ENCODE measurements at places on chromosomes 4 and X. TPM values are rescaled to one million over a fixed set of nuclear protein-coding genes. Genes with fewer than 3 reads are reported as not detected.

DNA sequence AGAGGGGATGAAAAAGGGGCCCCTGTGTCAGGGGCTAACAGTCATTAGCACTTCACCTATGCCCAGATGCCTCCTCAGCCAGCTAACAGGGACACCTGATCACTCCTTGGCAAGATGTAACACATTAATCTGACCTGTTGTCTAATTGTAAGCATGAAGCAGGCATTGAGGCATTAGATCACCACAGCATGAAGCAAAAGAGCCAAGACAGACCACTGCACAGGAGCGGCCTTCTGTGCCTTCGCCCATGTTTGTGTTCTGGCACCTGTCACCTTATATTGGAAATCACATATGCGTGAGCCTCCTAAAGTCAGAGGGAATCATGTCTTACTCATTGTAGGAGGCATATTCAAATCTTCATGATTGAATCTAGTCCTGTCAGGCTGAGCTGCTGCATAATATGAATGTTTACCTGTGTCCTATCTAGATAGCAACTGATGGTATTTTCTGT is 48.4 kb downstream of the PTTG2 start:
- DNase-seq, result no peak

The UCP1 gene
- polyA plus RNA-seq, result 0.18 TPM

DNA sequence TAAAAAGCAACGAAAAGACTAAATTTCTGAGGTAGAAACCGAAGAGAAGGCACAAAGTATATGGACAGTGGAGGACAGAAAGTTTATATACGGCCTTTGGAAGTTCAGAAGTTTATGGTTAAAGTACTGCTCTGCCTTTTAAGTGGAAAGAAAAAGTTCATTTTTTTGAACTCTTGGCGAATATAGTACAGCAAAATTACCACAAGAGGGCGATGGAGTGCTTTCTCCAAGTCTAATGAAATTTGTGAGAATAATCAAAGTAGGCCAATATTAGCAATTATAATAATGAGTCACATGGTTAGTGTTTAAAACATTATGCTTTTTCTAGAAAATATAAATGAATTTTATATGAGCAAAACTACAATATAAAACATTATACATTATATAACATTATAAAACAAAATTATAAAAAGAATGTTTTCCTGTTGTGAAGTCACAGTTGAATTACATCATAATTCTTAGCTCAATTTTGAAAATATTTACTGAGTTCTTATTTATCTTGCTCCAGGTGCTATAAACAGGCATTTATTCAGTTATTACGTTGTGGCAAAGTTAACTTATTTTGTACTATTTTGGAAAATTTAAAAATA is 136.2 kb upstream of the BMPR1B start:
- peak; percentile 31 for DNase-seq

The GABRG1 gene
- 0.36 TPM for polyA plus RNA-seq

The MAGEA2 gene
- not detected for polyA plus RNA-seq

DNA sequence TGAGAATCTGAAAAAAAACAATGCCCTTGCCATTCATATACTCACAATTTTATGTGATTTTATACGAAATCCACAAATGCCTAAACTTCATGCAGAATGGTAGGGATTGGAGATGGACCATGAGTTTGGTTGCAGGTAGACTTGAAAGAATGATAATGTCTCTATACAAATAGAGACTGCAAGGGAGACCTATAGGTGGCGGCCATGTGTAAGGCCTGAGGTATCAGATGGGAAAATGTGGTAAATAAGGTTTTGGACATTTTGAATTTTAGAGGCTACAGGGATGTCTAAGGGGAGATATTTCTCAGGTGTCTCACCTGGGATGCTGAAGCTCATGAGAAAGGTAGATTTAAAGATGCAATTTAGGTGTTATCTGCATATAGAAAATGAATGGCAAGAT is 78.0 kb downstream of the GABRB1 start:
- no peak for DNase-seq

The ADGRG4 gene
- not detected for polyA plus RNA-seq

- no peak for DNase-seq
Observed at GRCh38 chr4:90281541-90282355, 154.6 kb downstream of the CCSER1 start.

DNA sequence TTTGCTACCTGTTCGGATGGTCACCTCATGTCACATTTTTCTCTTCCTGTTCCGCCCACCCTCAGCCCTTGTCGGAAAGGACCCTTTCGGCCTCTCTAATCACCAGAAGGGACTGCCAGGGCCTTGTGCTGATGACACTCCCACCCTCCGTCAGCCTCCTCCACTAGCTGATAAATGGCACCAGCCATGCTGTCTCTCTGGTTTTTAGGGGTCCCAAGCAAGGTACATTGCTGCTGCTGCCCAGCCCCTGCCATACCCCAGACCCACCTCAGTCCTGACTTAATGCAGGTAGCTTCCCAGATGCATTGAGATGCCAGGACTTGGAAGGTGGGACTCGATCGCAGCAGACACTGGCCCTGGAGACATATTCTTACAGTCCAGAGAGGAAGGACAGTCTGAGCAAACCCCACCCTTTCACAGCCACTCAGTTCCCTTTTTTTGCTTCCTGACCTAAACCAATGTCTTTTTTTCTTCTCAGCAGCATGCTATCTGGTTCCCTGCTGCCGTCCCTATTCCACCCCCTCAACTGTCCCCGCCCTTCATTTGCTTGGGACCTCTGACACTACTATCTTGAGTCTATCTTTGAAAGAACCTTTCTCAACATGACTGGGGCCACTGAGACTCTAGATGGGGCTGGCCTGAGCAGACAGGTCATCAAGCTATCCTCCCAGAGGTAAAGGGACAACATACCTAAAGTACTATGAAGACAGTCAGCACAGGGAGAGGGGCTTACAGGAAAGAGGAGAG is at the start of gene BTK:
Gene BTK (minus strand): TSS at position 397 of the 747 bp plus-strand sequence. CDS start 10,907 bp downstream, outside the sequence.
- no peak for DNase-seq

DNA sequence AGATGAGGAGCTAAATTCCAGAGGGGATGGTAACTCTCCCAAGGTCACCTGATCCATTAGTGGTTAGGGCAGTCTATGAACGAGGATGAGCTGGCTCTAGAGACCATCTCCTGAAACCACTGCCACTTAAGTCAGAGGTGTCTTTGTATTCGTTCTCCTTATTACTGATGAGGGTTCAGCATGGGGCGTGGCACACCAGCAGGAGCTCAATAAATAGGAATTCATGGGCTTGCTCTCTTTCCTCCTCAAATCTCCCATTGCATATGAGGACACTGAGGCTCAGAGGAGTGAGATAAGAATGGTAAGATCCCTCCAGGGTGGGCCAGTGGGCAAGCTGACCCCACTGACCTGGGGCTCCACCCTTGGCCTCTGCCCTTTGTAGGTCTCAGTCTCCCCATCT is 1.7 kb upstream of the GATA1 start:
- no peak for DNase-seq

DNA sequence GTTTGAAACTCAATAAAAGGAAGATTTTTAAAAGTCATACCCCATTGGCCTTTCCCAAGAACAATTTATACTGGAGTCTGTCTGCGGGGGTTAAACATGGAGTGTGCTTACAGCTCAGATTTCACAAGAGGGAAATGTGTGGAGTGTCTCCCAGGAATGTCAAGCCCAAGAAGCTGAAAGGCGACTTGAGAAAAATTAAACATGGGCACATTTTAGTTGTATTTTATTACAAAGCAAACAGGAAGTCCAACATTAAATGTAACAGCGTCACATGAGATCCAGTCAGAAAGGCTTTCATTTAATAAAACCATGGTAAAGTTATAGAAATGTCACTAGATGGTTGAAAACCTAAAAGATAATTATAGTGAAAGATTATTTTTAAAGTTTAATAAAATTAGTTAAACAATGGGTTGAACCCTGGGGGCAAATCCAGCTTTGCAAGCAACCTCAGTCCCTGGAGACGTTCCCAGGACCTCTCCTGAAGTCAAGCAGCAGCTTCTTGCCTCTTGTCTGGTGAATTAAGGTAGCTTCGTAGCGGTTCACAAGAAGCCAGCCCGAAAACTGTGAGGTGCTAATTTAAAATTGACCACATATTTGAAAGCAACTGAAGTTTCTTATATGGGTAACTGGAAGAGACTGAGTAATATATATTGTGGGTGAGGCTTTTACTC is 168.4 kb upstream of the EDNRA start:
- no peak for DNase-seq

The LRRC66 gene
- 0.74 TPM for polyA plus RNA-seq

DNA sequence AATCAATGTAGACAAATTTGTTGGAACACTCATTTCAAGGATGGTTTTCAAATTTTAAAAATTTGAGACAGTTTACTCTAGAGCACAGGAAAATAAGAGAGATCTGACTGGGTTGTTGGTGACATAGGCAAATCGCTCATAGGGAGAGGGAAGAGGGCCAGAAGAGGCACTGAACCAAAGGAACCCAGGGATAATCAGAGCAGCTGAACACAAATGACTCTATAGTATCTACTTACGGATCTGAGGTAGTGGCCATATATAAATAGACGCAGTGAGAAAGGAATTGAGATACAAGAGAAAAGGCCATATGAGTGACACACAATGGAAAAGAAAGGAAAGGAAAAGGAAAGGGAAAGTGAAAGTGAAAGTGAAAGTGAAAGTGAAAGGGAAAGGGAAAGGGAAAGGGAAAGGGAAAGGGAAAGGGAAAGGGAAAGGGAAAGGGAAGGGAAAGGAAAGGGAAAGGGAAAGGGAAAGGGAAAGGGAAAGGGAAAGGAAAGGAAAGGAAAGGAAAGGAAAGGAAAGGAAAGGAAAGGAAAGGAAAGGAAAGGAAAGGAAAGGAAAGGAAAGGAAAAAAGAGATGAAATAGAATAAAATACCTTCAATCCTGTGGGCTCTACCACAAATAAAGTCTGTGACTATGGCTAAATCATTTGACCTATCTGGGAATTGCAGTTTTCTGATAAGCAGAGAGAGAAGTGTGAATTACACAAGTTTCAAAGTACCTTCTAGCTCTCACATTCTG is 759.2 kb downstream of the DMD start:
- no peak for DNase-seq

DNA sequence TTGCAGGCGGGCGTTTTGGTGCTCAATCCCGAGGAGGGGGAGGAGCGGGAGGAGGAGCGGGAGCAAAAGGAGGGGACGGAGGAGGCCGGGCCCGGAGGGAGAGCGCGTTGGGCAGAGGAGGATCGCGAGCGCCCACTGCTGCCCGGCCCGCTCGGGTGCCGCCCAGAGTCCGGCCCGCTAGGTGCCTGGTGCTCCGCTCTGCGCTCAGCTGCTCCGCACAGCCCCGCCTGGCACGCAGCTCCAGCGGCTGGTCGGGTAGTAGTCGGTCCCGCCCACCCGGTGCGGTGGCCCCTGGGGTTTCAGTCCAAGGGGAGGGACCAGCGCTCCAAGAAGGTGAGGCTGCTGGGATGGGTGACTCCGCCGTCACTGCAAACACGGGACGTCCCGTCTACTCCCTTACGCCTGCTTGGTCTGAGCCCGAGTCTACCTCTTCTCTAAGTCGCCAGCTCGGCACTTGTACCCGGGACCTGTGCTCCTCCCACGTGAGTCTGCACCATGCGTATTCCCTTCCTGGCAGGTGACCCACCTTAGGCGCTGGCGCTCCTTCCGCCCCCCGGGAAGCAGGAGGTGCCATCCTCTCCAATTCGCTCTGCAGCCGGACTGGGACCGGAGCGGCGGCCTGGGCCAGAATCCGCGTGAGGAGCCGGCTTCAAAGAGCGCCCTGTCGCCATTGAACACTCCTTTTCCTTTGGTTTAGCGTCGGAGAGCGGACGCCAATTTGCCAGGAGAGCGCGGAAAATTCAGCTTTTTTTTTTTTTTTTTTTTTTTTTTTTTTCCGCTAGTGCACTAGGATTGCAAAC is 405 bp upstream of the HS3ST1 start:
- no peak for DNase-seq

DNA sequence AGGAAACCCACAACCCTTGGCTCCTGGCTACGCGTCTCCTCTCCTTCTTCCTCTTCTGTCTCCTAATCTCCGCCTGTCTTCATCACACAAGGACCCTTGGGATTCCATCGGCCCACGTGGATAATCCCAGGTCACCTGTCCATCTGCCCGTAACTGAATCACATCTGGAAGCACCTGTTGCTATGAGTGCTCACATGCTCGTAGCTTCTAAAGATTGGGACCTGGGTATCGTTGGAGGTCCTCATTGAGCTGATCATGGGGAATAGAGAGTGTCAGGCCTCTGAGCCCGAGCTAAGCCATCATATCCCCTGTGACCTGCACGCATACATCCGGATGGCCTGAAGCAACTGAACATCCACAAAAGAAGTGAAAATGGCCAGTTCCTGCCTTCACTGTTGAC is 175.4 kb downstream of the SHOX start:
- no peak for DNase-seq

The SHROOM3 gene
- 35.4 TPM for polyA plus RNA-seq

The P2RY4 gene
- not detected for polyA plus RNA-seq

GRCh38 chrX:53421772-53422085 is 725 bp downstream of the SMC1A start:
- no peak for DNase-seq

The IL1RAPL2 gene
- 1.1 TPM for polyA plus RNA-seq

The SUPT20HL2 gene
- polyA plus RNA-seq, result not detected

The GNRHR gene
- 0.36 TPM for polyA plus RNA-seq

DNA sequence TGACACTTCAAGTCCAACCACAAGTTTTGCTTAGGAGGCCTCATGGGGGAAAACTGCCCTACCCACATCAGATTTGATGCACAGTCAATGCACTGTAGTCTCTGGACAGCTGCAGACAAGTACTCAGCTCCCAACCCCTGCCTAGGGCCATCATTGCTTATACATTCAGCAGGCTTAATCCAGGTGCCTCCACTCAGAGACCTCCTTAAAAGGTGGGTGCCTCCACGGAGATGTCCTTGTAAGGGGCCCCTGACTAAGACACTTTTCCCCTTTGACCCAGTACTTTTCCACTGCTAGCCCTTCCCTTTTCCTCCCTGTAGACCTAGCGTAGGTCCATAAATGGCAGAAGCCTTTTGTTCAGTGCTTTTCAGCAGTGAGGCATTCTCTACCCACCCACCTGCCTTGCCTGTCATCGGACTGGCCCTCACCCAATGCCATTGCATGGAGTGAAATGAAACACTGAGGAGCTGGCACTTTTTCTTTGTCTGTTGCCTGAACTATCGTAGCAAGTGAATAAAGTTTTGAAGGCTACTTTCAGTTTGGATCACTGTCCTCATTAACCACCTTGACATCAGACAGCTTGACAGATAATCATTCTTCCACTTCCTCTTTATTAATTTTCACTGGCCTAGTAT is 23.8 kb upstream of the PLK4 start:
- no peak for DNase-seq

The PF4V1 gene
- polyA plus RNA-seq, result 0.71 TPM

- no peak for DNase-seq
Observed at GRCh38 chr4:16858275-16858752, 40.1 kb downstream of the LDB2 start.

The GABRB1 gene
- 0.75 TPM for polyA plus RNA-seq
